ENCODE measurements at places on chromosomes 7 and 10.

GRCh38 chr7:34022626-34023025 lies 117.3 kb downstream of the BMPER start:
- no peaks in the 10 kb centered on the region for H3K4me1 ChIP-seq
- no peak overlapping the region for H3K4me3 ChIP-seq
- H3K27ac ChIP-seq = no peak overlapping the region

DNA sequence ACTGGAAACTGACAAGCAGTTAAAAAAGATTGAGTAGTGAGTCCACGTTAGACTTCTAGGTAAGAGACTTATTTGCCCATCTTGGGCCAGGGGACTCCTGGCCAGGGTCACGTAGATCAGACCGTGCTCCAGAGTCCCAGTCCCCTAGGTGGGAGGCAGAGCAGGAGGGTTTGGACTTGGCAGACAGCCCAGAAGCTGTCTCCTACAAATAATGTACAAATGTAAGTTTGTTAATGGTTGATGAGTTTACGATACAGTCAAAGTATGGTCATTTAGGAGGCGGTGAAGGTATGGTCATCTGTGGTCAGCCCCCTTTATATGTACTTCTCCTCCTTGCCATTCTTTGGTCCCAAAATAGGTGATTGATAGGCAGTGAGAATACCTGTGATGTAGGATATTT lies 28.2 kb downstream of the INPP5F start:
- no peak overlapping the region for H3K4me3 ChIP-seq
- H3K36me3 ChIP-seq = no peaks in the 10 kb centered on the region
- H3K4me1 ChIP-seq = 0 out of 2 replicates have a peak, but pooled peaks cover 3% of the 10 kb centered on the region
- H3K27ac ChIP-seq = no peak overlapping the region
- H3K27me3 ChIP-seq = no peaks in the 10 kb centered on the region
- no peak for DNase-seq

GRCh38 chr7:73802459-73802858 lies 28.3 kb upstream of the CLDN4 start:
- DNase-seq = no peak
- no peak overlapping the region for H3K4me3 ChIP-seq
- no peaks in the 10 kb centered on the region for H3K36me3 ChIP-seq
- no peaks in the 10 kb centered on the region for H3K4me1 ChIP-seq
- no peaks in the 10 kb centered on the region for H3K27me3 ChIP-seq

DNA sequence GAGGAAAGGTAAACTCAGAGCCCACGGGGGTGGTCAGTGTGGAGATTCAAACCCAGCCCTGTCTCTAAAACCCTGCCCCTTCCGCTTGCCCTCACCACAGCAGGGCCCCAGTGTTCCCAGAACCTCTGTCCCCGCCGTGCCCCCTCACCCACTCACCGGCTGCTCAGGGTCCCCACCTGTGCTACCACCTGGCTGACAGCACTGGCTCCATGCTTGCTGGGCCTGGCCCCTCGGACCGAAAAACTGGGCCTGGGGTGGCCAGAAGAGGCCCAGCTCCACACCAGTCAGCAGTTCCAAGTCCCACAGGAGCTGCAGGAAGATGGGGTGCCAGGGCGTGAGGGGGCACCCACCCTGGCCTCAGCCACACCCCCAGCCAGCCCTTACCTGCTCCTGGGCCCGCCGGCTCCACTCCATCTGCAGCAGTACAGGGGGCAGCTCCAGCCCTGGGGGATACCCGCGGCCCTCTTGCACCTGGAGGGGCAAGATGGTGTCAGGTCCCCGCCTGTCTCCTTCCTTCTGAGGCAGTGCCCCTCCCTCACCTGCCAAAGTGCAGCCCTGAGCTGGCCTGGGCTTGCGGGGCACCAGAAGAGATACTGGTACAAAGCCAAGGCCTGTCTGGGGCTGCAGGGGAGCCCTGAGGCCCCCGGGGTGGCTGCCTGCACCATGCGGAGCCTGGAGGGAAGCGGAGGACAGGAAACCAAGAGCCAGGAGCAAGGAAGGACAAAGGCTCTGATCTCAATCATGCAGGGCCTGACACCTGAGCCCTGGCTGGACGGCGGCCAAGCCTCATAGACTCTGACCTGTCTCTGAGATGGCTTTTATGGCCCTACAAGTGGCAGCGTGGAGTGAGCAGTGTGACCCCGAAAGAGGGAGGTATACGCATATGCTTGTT lies 11.7 kb downstream of the ATP6V1F start:
- no peak overlapping the region for H3K4me3 ChIP-seq
- H3K4me1 ChIP-seq = peaks cover 2% of the 10 kb centered on the region

- H3K4me3 ChIP-seq = no peak overlapping the region
- DNase-seq = no peak
- no peak overlapping the region for H3K27ac ChIP-seq
- no peaks in the 10 kb centered on the region for H3K27me3 ChIP-seq
These were observed 71.4 kb downstream of the NEURL1 start for GRCh38 chr10:103564776-103565520.

- no peak overlapping the region for H3K4me3 ChIP-seq
- H3K4me1 ChIP-seq = no peaks in the 10 kb centered on the region
- no peak overlapping the region for H3K27ac ChIP-seq
- H3K36me3 ChIP-seq = no peaks in the 10 kb centered on the region
These were observed 28.1 kb downstream of the SLIT1 start for GRCh38 chr10:97157578-97158095.

DNA sequence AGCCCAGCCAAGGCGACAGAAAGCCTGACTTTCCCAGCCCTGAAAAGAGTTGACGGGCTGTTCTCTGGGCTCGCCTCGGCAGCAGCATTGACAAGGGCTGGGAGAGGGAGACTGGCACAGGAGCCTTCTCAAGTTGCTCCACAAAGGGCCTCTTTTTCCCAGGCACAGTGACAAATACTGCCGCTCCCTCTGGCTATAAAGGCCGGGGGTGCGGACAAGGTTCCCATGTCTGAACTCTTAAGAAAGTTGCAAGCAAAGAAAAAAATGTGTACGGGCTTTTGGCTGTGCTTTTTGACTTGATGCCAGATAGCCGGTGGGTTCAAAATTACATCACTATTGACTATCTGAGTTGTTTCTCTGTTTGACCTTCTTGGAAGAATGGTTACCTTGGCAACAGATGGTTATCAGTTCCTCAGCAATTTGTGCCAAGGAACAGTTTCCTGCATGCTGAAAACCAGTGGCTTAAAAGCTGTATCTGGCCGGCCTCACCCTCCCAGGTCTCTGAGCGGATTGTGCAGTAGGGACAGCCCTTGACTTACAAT lies 115.9 kb upstream of the EEPD1 start:
- no peak overlapping the region for H3K27ac ChIP-seq
- H3K27me3 ChIP-seq = no peaks in the 10 kb centered on the region
- no peaks in the 10 kb centered on the region for H3K36me3 ChIP-seq
- H3K4me1 ChIP-seq = peaks cover 12% of the 10 kb centered on the region

DNA sequence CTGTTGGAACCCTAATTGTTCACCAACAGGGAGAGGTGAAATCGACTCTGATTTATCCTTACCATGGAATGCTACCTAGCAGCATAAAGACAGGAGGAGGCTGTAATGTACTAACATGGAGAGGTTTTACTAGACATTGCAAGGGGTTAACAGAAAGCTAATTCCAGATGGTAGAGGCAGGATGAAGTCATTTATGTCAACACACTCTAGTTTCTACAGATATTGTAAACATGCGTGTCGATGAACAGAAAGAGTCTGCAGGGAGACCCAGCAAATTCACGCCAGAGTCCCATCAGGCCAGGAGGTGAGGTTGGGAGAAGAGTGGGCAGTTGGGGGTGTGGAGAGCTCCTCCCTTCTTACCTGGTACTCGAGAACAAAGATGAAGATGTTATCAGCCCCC lies 7.0 kb downstream of the NPC1L1 start:
- H3K27me3 ChIP-seq = no peaks in the 10 kb centered on the region
- H3K4me3 ChIP-seq = no peak overlapping the region
- no peak for DNase-seq
- no peaks in the 10 kb centered on the region for H3K36me3 ChIP-seq
- H3K27ac ChIP-seq = no peak overlapping the region
- H3K4me1 ChIP-seq = no peaks in the 10 kb centered on the region

GRCh38 chr10:99654390-99655175 lies 4.7 kb upstream of the ENTPD7 start:
- H3K36me3 ChIP-seq = no peaks in the 10 kb centered on the region
- no peaks in the 10 kb centered on the region for H3K27me3 ChIP-seq
- H3K4me1 ChIP-seq = no peaks in the 10 kb centered on the region
- no peak overlapping the region for H3K27ac ChIP-seq

DNA sequence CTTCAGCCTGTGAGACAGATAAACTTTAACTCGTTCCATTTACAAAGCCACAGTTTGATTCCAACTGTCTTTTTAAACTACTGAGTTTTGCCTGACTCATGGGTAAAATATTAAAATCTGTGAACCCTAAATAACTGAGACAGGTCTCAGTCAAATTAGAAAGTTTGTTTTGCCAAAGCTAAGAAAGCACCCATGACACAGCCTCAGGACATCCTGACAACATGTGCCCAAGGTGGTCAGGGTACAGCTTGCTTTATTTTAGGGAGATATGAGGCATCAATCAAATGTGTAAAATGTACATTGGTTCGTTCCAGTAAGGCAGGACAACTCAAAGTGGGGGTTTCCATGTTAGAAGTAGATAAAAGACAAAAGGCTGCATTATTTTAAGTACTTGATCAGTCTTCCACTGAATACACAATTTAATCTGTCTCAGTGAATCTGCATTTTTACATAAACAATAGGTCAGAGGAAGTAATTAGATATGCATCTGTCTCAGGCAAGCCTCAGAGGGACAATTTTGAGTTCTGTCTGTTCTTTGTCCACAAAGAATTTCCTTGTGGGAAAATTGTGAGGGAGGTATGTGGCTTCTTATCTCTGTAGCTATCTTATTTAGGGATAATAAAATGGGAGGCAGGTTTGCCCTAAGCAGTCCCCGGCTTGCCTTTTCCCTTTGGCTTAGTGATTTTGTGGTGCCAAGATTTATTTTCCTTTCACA lies 11.0 kb upstream of the PIP start:
- no peak overlapping the region for H3K4me3 ChIP-seq
- no peaks in the 10 kb centered on the region for H3K27me3 ChIP-seq
- no peaks in the 10 kb centered on the region for H3K4me1 ChIP-seq
- no peak for DNase-seq

GRCh38 chr7:44639671-44640321 lies 33.4 kb downstream of the OGDH start:
- peaks cover 16% of the 10 kb centered on the region for H3K4me1 ChIP-seq
- no peaks in the 10 kb centered on the region for H3K27me3 ChIP-seq
- DNase-seq = no peak
- H3K27ac ChIP-seq = peak overlapping the region; percentile 60

DNA sequence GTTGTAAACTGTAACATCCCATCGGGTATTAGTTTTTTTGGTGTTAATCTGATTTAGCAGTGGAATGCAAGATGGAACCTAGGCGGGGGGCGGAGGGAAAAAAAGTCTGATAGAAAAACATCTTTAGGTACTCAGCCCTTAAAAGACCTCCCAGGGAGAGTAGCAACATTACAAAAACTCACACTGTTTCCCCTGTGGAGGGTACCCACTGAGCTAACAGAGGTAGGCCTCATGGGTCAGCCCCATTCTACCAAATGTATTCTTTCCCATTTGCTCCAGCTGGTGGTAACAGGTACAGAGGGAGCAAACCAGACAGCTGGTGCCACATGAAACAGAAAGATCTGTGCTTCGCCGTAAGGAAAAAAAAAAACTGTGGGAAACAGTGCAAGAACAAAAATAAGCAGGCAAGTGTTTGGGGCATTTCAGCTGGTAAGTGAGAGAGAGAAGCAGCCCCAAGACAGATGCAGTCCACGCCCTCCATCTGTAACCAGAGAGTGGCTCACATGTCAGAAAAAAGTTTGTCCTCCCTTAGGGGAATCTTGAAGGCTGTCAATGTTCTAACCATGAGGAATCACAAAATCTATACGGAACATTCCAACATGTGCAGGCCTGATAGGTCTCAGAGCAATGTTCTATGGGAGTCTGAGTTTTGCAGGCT lies 65.3 kb downstream of the HOXA1 start:
- no peak overlapping the region for H3K27ac ChIP-seq
- H3K27me3 ChIP-seq = peaks cover 10% of the 10 kb centered on the region

GRCh38 chr10:125174360-125174759 lies 14.0 kb upstream of the CTBP2 start:
- H3K4me3 ChIP-seq = no peak overlapping the region
- no peak overlapping the region for H3K27ac ChIP-seq
- no peaks in the 10 kb centered on the region for H3K27me3 ChIP-seq
- no peaks in the 10 kb centered on the region for H3K4me1 ChIP-seq

GRCh38 chr7:131826960-131827359 lies 270.5 kb upstream of the PODXL start:
- no peak for DNase-seq
- no peak overlapping the region for H3K27ac ChIP-seq
- H3K4me1 ChIP-seq = peaks cover 4% of the 10 kb centered on the region
- no peaks in the 10 kb centered on the region for H3K36me3 ChIP-seq
- no peak overlapping the region for H3K4me3 ChIP-seq

- H3K27ac ChIP-seq = no peak overlapping the region
- peaks cover 96% of the 10 kb centered on the region for H3K27me3 ChIP-seq
- H3K36me3 ChIP-seq = no peaks in the 10 kb centered on the region
- H3K4me1 ChIP-seq = peaks cover 11% of the 10 kb centered on the region
- H3K4me3 ChIP-seq = no peak overlapping the region
- no peak for DNase-seq
These were observed 20.3 kb upstream of the PAX2 start for GRCh38 chr10:100725071-100725471.

GRCh38 chr7:149620961-149621360 lies 123.4 kb upstream of the ZNF746 start:
- no peaks in the 10 kb centered on the region for H3K4me1 ChIP-seq
- no peak overlapping the region for H3K4me3 ChIP-seq
- H3K27me3 ChIP-seq = no peaks in the 10 kb centered on the region
- H3K36me3 ChIP-seq = peaks cover 14% of the 10 kb centered on the region

- no peaks in the 10 kb centered on the region for H3K4me1 ChIP-seq
- no peak overlapping the region for H3K27ac ChIP-seq
These were observed 105.4 kb upstream of the KIF5B start for GRCh38 chr10:32161586-32161985.

DNA sequence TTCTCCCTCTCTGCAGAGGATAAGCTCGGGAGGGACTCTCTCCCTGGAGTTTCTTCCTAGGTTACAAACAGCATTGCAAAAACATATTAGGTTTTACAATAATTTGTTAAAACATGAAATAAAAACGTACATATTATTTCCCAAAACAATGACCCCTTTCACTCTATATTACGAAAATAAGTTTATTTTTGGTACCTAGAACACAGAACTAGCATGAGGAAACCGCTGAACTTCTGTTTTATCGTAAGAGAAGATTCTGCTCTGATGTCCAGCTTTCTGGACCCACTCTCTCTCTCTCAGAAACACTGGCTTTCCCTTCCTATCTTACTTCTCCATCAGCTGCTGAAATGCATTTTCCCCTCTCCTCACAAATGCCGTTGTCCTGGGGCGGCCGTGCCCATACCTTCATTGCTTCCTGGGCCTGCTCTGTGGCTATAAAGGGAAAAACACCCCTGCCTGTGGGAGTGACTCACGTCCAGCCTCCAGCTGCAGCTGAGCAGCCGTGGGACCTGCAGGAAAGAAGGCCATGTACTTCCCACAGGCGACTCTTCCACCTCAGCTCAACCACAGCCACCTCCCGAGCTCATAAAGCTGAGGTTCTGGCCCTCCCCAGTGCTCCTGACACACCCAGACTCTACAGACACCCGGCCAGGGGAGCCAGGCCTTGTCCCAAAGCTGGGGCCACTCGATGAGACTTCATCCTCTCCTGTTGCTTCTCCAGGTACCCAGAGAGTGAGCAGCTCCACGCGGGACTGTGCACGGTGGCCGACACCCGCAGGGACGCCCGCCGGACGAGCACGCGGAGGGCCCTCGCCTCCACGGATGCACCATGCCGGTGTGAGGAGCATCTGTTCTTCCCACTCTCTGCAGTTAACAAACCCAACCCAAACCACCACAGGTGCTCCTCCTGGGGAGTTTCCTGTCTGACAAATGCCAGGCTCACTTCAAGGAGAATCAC lies 3.1 kb downstream of the GPER1 start:
- no peaks in the 10 kb centered on the region for H3K36me3 ChIP-seq
- peaks cover 4% of the 10 kb centered on the region for H3K4me1 ChIP-seq
- no peak overlapping the region for H3K27ac ChIP-seq
- no peaks in the 10 kb centered on the region for H3K27me3 ChIP-seq
